ENCODE measurements at places on chromosomes 5 and 9.

DNA sequence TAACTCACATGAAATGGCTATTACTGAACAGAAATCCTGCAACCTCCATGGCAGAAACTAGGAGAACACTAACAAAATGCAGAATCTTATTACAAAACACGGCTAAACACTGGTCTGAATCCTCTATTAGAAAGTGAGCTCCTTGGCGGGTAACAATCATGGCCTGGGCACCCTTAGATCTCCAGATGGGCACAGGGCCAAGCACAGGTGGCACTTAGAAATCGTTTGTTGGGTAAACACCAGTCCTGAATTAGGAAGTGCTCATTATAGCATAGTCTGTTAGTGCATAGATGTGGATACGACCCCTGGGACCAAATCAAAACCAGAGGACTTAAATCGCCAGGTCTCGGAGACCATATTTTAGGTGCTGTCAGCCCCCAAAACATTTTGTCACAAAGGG is 14.4 kb downstream of the VDAC1 start:
- DNase-seq = no peak

DNA sequence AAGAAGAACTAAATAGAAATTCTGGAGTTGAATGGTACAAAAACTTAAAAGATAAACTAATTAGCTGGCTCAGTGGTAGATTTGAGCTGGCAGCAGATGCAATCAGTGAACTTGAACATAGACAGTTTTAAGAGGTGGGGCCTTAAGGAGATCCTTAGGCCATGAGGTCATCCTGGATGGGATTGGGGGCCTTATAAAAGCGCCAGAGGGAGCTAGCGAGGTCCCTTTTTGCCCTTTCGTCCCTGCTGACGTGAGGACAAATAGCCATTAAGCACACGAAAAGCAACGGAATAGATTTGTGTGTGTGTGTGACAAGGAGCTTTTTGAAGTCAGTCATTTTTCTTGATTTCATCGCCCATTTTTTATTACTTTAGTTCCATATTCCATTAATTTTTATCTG is 83.3 kb downstream of the ZNF354C start:
- peak; percentile 52 for DNase-seq

DNA sequence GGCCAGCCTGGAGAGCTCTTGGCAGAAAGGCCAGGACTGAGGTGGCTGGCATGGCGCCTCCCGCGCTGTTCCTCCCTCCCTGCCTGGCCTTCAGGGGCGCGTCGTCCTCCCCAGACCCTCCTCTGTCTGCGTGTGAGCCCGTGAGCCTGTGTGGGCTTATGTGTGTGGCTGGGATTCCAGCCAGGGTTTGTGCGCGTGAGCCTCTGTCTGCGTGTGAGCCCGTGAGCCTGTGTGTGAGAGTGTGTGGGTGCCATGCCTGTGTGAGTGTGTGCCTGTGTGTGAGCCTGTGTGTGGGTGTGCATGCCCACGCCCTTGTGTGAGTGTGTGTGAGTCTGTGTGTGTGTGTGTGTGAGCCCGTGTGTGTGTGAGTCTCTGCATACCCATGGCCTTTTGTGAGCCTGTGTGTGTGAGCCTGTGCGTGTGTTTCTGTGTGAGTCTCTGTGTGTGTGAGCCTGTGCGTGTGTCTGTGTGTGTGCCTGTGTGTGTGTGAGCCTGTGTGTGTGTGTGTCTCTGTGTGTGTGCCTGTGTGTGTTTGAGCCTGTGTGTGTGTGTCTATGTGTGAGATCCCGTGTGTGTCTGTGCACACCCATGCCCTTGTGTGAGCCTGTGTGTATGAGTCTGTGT is 13.0 kb downstream of the RXRA start:
- DNase-seq = no peak

DNA sequence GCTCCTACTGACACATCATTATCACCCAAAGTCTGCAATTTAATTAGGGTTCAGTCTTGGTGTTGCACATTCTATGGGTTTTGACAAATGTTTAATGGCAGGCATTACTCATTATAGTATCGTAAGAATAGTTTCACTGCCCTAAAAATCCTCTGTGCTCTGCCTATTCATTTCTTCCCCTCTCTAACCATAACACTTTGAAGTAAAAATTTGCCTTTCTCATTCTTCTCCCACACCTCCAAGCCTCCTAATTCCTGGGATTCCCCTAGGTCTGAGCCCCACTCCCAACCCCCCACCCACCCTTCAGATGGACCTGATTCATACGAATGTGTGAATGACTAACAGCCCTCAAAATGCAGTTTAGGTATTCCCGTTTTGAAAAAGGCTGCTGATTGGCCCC is 18.4 kb downstream of the ENC1 start:
- no peak for DNase-seq

DNA sequence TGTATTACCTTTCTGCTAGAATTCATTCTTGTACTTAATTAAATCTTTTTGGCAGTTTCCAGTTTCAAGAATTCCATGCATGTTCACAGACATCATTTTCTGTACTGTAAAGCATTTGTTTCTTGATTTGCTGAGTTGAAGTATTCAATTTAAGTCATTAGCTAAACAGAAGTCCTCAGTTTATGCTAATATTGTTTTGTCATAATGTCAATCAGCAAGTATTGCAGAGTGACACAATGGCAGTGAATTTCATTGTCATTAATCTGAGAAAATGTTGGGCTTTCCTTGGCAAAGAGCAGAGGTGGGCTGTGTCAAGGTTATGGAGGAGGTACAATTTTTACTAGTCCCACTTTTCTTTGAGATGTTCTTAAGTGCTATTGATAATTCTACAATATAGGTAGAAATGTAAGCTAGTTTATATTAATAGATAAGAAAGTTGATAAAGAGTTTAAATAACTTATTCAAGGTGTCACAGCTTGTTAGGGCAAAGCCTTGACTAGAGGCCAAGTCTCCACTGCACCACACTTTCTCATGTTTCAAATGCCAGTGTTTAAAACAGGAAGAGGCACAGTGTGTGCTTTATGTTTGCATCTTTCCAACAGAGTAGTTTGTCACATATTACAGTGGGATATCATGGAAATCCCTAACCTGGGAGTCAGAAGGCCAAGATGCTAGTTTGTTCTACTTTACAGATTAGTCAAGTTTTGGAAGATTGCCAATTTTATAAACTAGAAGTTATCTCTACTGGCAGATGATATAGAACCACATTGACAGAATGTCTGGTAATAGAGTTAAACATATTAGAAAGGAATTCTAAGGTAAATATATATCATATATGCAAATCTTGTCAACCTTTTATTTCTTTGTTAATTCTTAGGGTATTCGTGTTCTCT is 56.3 kb downstream of the SLF1 start:
- DNase-seq = no peak

- DNase-seq = peak; percentile 17
Measured at GRCh38 chr9:79257228-79257781, 314.5 kb upstream of the TLE4 start.

- no peak for DNase-seq
Measured at GRCh38 chr9:78307360-78307759, 10.4 kb downstream of the PSAT1 start.

GRCh38 chr9:105121861-105122430 is 122.5 kb upstream of the SLC44A1 start:
- DNase-seq = no peak

Measured in hepatocyte (in vitro differentiated cells).